ENCODE measurements at places on chromosomes 3 and 15. TPM values are rescaled to one million over a fixed set of nuclear protein-coding genes. Genes with fewer than 3 reads are reported as not detected.

DNA sequence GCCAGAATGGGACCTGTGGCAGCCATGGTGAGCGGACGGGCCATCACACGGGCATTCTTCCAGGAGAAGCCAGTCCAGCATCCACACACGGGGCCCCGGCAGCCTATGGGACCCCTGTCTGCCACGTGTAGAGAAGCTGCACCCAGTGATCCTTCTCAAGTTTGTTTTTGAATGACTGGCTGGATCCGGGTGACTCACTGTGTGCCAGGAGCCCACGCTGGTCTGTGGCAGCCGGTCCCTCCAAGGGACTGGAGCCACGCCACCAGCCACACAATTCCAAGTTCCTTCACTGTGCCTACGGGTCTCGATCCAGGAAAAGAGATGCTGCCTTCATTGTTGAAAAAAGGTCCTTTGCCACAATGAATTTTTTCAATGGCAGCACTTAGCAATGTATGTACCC is 58.1 kb downstream of the ATP10A start:
- no peak for DNase-seq
- no peaks in the 10 kb centered on the region for H3K36me3 ChIP-seq
- no peaks in the 10 kb centered on the region for H3K27me3 ChIP-seq
- H3K27ac ChIP-seq = no peak overlapping the region
- no peak overlapping the region for H3K4me3 ChIP-seq

GRCh38 chr3:174168538-174169254 is 690.4 kb upstream of the NAALADL2 start:
- no peak overlapping the region for H3K27ac ChIP-seq
- no peak overlapping the region for H3K4me3 ChIP-seq
- H3K4me1 ChIP-seq = no peaks in the 10 kb centered on the region
- no peak for DNase-seq
- no peaks in the 10 kb centered on the region for H3K36me3 ChIP-seq

DNA sequence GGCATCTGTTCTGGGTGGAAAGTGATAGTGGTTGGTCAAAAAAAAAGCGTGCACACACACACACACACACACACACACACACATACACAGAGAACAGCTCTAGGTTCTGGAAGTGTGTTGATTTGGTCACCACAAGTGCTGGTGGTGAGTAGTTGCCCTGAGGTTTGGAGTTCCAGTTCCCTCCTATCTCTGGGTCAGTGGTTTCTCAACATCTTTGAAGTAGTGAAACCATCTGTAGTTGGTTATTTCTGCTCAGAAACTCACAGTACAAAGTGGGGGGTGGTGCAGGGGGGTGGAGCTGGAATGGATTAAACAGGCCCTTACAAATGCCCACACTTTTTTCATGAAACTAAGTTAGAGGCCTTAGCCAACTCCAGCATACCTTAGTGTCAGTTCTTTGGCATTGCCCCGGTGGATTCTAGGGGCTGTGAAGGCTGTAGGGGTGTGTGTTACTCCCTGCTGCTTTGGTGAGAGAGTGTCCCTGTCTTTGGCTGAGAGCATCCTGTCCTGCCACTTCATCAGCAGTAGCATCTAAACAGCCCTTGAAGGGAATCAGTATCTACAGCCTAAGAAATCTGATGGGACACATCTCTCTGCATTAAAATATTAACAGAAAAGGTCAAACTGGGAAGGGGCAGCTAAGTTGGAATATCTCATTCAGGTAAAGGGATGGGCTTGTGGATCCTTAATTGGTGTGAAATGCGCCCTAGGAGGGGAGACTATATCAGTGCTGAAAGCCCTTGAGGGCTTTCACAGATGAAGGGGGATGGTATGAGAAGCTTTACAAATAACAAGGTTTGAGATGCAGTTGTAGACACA is 20.6 kb downstream of the SMAD3 start:
- H3K36me3 ChIP-seq = no peaks in the 10 kb centered on the region
- H3K27ac ChIP-seq = peak overlapping the region; percentile 97
- DNase-seq = no peak
- H3K4me3 ChIP-seq = no peak overlapping the region
- H3K27me3 ChIP-seq = no peaks in the 10 kb centered on the region
- H3K4me1 ChIP-seq = peaks cover 92% of the 10 kb centered on the region

DNA sequence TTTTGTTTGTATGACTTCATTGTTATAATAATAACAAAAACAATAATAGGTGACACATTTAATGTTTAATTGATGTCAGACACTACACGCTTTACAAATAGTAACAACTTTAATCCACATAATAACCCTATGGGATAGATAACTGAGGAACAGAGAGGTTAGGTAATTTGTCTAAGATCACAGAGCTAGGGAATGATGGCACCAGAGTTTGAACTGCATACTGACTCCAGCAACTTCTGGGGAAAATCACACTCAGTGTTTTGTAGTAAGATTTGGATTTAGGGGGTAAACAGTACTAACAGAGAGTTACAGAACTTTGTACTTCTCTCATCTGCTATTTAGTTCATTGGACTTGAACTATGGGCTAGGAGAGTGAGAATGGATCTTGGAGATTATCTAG is 66.0 kb downstream of the CMSS1 start:
- peaks cover 61% of the 10 kb centered on the region for H3K4me1 ChIP-seq
- DNase-seq = no peak
- peak overlapping the region; percentile 93 for H3K27ac ChIP-seq
- H3K4me3 ChIP-seq = no peak overlapping the region
- no peaks in the 10 kb centered on the region for H3K27me3 ChIP-seq
- H3K36me3 ChIP-seq = no peaks in the 10 kb centered on the region

DNA sequence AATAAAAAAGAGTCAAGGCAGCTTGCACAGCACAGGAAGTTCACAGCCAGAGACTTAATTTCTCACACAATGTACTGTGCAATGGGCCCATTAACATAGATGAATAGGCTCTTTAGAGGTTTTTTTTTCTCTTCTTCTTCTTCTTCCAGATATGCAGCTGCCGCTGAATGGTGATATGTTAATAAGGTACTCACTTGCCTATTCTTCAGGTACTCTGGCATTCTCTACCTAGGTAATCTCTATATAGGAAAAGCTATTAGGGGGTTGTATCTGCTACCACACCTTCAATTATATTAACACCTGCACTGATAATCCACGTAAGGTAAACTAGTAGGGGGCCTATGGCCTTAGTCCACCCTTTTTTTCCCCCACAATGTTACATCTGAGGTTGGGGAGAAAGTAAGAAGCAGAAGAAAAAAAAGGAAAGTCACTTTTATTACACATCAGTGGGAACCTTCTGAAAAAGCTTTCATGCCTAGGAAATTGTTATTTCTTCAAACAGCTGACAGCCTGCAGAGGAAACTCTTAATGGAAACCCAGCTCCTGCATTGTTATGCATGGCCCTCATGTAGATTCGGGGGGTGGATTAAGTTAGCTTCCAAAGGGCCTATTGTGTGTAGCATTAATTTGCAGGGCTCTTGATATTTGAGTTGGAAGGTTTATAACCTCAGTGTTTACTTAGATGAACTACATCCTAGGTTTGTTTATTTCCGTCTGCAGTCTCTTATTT is 525.5 kb downstream of the ZIC1 start:
- peaks cover 7% of the 10 kb centered on the region for H3K4me1 ChIP-seq
- H3K27me3 ChIP-seq = no peaks in the 10 kb centered on the region
- no peak overlapping the region for H3K4me3 ChIP-seq
- no peak for DNase-seq
- no peaks in the 10 kb centered on the region for H3K36me3 ChIP-seq

GRCh38 chr15:80204231-80204630 is 47.8 kb downstream of the CTXND1 start:
- DNase-seq = no peak
- no peaks in the 10 kb centered on the region for H3K4me1 ChIP-seq
- no peaks in the 10 kb centered on the region for H3K36me3 ChIP-seq
- H3K27me3 ChIP-seq = no peaks in the 10 kb centered on the region
- H3K4me3 ChIP-seq = no peak overlapping the region

- no peak overlapping the region for H3K4me3 ChIP-seq
- H3K4me1 ChIP-seq = peaks cover 20% of the 10 kb centered on the region
- H3K36me3 ChIP-seq = no peaks in the 10 kb centered on the region
- H3K27me3 ChIP-seq = no peaks in the 10 kb centered on the region
- DNase-seq = no peak
Observed at GRCh38 chr3:65875393-65876027, 163.2 kb downstream of the MAGI1 start.

GRCh38 chr15:28078191-28078719 is 20.9 kb downstream of the OCA2 start:
- no peak overlapping the region for H3K4me3 ChIP-seq
- no peaks in the 10 kb centered on the region for H3K27me3 ChIP-seq
- no peaks in the 10 kb centered on the region for H3K4me1 ChIP-seq
- DNase-seq = no peak

DNA sequence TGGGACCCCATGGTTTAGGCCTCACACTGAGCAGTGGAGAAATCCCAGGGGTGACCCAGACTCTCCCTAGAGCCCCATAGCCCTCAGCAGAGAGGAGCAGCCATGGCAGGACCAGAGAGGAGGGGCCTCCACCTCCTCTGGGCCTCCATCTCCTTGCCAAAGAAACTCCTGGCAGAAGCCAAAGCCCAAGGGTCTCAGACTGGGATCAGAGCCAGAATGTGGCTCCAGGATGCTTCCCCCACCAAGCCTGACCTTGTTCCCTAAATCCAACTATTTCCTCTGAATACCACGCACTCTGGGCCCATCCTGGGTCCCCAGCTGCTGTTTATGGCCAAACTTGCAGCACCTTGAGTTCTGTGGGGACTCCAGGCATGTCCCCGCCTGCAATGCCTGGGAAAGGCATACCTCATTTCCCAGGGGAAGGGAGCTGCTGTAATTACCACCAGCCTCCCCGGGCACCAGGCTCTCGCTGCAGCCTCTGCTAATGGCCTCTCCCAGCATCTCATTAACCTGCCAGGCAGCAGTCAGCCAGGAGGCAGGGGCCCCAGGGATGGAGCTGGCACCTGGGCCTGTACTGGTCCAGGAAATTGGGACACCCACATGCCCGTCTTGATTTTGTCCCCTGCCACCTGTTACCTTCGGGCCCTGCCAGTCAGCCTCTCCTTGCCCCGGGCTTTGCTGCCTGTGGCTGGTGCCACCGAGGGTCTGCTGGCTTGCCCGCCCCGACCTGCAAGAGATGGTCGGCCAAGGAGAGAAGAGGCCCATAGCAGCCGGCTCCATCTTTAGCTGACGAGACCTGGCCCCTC is 4.6 kb downstream of the CCDC9B start:
- peak overlapping the region; percentile 99 for H3K27ac ChIP-seq
- DNase-seq = no peak
- no peak overlapping the region for H3K4me3 ChIP-seq
- peaks cover 18% of the 10 kb centered on the region for H3K36me3 ChIP-seq
- peaks cover 82% of the 10 kb centered on the region for H3K4me1 ChIP-seq

DNA sequence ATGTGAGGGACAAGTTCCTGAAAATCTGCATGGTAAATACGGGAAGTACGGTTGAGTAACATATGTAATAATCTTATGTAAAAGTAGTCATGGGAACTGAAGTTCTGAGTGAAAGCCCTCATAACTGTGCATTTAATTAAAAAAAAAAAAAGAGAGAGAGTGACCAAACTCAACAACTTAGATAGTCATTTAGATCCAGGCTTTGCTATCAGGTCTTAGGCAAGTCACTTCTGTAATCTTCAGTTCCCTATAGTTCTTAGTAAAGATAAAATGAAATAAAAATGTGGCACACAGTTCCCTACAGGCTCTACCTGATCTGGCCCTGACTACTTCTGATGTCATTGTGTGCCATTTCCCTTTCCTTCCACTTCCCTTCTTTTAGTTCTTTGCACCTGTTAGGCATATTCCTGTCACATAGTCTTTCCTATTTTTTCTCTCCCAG is 15.0 kb downstream of the RNF111 start:
- no peaks in the 10 kb centered on the region for H3K27me3 ChIP-seq
- peaks cover 15% of the 10 kb centered on the region for H3K4me1 ChIP-seq
- no peak overlapping the region for H3K27ac ChIP-seq
- peaks cover 6% of the 10 kb centered on the region for H3K36me3 ChIP-seq
- no peak overlapping the region for H3K4me3 ChIP-seq
- DNase-seq = no peak

GRCh38 chr15:63940966-63941620 is 105.2 kb downstream of the DAPK2 start:
- H3K27ac ChIP-seq = peak overlapping the region; percentile 74
- H3K4me1 ChIP-seq = peaks cover 31% of the 10 kb centered on the region
- H3K4me3 ChIP-seq = no peak overlapping the region
- H3K27me3 ChIP-seq = no peaks in the 10 kb centered on the region

DNA sequence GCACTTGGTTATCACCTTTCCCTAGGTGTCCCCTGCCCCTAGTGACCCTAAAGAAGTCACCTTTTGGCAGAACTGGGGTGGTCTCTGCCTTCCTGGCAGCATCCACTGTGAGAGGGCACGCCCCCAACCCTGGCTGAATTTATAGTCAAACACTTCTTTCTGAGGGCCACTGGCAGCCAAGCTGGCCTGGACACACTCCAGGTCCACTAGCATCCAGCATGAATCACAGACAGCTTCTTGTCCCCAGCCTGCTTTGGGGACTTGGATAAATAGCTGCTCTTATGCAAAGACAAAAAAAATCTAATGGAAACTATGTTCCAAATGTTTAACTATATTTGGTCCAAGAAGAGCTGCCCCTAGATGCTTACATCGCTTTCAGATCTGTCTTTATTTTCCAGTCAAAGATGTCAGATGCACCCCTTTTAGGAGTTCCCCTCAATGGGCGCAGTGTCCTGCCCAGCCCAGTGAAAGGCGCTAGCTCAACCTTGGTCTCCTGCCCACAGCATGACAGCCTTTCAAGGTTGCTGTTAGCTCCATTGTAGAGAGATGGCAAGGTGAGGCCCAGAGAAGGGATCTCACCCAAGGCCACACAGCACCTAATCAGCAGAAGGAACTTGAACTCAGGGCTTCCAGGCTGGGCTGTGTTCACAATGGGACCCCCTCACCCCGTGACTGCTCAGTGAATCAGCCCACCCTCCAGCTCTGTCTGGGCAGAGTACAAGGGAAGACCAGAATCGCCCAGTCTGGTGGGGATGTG is 7.0 kb downstream of the RASL12 start:
- H3K4me1 ChIP-seq = no peaks in the 10 kb centered on the region
- DNase-seq = no peak

GRCh38 chr3:150129166-150129565 is 158.5 kb upstream of the PFN2 start:
- no peaks in the 10 kb centered on the region for H3K36me3 ChIP-seq
- H3K27me3 ChIP-seq = no peaks in the 10 kb centered on the region
- no peak overlapping the region for H3K27ac ChIP-seq
- no peaks in the 10 kb centered on the region for H3K4me1 ChIP-seq
- no peak overlapping the region for H3K4me3 ChIP-seq

ANKRD34C gene
- not detected for total RNA-seq

ADPGK gene
- total RNA-seq = 14.9 TPM

SH2D7 gene
- total RNA-seq = not detected

ADAMTS17 gene
- total RNA-seq = 10.3 TPM

FILIP1L gene
- total RNA-seq = 87.1 TPM

PPM1L gene
- 85.0 TPM for total RNA-seq

FES gene
- total RNA-seq = 10.7 TPM

DNAJA4 gene
- total RNA-seq = 120 TPM

SENP7 gene
- total RNA-seq = 5.3 TPM
